ENCODE measurements at places on chromosomes 1 and 21.

- DNase-seq = no peak
Measured at GRCh38 chr1:209561532-209561931, 22.0 kb upstream of the CAMK1G start.

DNA sequence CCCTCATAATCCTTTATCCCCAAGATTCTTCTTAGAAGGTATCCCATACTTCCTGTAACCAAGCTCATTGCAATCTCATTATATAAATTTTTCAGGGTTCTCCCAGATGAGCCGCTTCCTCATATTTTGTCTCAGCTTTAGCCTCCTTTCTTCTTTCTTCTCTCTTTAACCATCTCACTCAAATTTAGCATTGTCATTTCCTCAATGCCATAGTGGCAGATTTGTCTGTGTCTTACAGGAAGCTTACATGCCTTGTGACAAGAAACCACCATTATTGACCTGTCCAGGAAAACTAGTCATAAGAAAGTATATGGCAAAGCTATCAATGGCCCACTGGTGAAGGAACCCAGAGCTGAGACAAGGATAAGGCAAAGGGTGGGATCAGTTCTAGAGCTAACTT is 6.0 kb upstream of the FCRL2 start:
- no peak for DNase-seq

- no peak for DNase-seq
Measured at GRCh38 chr1:111372336-111372965, 55.1 kb downstream of the OVGP1 start.

DNA sequence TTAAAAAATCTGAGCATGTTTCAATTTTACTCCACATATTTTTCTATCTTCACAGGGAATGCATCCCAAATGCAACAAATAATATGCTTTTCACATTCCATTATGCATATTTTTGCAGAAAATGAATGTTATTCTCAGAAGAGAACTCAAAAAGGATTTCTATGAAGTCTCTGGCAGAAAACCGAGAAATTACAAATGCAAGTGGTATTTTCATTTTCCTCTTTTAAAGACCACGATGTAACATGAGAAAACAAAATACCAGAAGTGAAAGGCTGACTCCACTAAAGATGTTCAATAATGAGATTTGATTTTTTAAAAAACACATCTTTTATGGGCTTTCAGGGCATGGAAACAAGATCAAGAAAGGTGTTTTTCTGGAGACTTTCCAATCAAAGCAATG is 5.0 kb upstream of the PDC start:
- DNase-seq = no peak

- DNase-seq = no peak
Measured at GRCh38 chr21:25934771-25935224, 200.0 kb downstream of the GABPA start.

GRCh38 chr1:183635099-183635605 is 431 bp downstream of the ARPC5 start:
- no peak for DNase-seq

DNA sequence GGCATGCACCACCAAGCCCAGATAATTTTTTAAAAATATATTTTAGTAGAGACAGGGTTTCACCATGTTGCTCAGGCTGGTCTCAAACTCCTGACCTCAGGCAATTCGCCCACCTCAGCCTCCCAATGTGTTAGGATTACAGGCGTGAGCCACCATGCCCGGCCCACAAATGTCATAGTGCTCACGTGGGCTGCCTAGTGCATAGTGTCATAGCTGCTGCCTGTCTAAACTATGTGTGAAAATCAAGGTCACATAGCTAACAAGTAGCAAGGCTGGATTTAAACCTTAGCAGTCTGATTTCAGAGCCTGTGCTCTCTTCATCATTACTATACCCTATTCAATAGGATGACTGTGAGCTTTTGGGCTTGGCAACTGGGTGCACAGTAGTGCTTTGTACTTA is 10.3 kb downstream of the C1orf141 start:
- DNase-seq = no peak

- DNase-seq = no peak
Measured at GRCh38 chr1:1067284-1067859, 6.7 kb downstream of the RNF223 start.
